ENCODE measurements at places on chromosomes 16 and 17. TPM values are rescaled to one million over a fixed set of nuclear protein-coding genes. Genes with fewer than 3 reads are reported as not detected.

- DNase-seq: no peak
These were observed 15.7 kb downstream of the MGAT5B start for GRCh38 chr17:76883744-76884525.

Gene EXOSC6
- 13.7 TPM for polyA plus RNA-seq

Gene TPSB2
- polyA plus RNA-seq: 0.24 TPM

Gene USB1
- 30.1 TPM for polyA plus RNA-seq

Gene STX1B
- polyA plus RNA-seq: 3.0 TPM

Gene ETV4
- polyA plus RNA-seq: 41.0 TPM

Gene ITPRIPL2
- 19.9 TPM for polyA plus RNA-seq

DNA sequence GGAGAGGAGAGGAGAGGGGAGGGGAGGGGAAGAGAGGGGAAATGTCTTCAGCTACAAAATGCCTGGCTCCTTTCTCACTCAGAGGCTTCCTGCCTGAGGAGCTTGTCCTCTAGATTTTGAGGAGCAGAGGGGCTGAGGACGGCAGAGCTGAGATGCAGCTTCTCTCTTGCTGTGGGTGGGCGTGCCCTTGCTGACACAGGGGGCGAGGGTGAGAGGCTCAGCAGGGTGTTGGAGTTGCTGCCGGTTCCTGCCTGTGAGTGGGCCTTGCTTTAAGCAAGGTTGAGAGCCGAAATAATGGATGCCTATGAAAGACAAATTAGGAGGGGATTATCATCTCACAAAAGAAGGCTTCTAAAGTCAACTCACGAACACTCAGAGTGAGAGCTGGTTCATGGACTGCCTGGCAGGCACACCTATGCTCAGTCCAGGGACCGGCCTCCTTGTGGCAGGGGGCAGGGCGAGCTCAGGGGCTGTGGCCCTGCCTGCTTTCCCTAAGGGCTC lies 215.6 kb downstream of the MSI2 start:
- no peak for DNase-seq

- DNase-seq: no peak
These were observed at the start of gene BEAN1 for GRCh38 chr16:66427036-66427860. Gene BEAN1 (plus strand): TSS chr16:66427295. CDS start chr16:66437677, 10,382 bp downstream.

Gene SERPINF2
- polyA plus RNA-seq: 84.9 TPM

DNA sequence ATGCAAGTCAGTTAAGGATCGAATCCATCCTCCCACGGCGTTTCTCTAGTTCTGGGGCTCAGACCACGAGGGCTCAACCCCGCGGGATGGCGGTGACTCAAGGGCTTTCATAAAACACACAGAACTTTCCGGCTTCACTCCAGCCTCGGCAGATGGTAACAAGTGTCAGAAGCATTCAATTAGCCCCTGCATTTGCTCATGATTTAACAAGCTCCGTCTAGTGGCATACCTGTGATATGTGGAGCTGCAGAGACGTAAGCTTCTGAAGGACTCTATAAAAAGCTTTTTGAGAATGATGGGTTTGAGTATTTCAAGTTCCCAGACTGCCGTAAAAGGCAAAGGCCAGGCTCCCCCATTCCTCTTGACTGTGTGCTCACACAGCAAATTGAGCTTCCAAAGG lies 91.3 kb upstream of the SEC14L1 start:
- no peak for DNase-seq

GRCh38 chr16:85256190-85256739 lies 144.0 kb upstream of the CIBAR2 start:
- no peak for DNase-seq

DNA sequence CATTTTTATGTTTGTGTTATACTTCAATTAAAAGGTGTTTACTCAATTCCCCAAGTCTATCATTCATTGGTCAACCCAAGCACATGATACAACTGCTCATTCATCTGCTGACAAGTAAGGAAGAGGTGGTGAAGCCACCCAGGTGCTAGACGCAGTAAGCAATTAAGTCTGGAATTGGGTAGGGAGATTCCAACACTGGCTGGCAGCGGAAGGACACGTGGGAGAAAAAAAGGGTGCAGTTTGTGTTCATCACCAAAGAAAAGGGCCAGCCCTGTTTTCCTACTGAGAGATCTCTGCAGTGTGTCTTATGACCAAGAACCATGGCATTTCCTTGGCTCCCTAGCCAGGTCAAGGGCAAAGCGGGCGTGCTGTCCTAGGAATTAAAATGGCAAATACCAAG lies 11.8 kb upstream of the ZNF23 start:
- DNase-seq: no peak

Gene PRSS8
- 77.2 TPM for polyA plus RNA-seq

DNA sequence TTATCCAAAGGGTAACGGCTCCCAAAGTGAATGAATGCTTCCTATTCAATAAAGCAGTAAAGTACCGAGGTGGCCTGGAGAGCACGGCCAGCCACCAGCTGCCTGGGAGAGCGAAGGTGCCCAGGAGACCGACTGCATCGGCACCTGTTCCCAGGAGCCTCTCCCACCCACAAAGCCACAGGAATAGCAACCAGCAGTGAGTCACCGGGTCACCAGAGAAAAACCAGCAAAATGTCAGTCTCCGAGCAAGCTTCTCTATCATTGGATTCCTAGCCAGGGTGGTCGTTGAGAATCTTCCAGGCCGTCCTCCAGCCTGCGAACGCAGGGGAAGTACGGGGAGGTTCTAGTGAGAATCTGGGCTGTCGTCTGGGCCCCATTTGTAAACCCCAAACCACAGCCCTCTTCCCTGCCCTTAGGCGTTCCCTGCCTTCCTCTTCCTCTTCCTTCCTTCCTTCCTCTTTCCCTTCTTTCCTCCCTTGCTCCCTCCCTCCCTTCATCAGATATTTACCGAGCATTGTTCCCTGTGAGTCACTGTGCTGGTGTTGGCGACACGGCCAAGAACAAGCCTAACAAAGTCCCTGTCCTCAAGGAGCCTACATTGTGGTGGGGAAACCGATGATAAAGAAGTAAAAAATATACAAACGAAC lies 114.6 kb downstream of the SLC39A11 start:
- DNase-seq: no peak

DNA sequence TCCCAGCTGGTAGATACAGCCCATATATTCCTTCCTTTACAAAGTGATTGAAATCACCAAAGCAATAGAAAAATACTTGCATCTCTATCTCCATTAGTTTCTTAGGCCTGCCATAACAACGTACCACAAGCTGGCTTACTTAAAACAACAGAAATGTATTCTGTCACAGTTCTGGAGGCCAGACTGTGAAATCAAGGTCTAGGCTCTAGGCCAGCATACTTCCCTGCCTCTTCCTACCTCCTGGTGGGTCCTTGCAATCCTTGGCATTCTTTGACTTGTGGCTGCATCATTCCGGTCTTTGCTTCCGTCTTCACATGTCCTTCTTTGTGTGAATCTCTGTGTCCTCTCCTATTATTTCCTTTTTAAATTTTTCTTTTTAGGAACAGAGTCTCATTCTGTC lies 62.5 kb downstream of the ERCC4 start:
- DNase-seq: no peak

GRCh38 chr17:49738456-49739163 lies 25.3 kb downstream of the FAM117A start:
- no peak for DNase-seq

DNA sequence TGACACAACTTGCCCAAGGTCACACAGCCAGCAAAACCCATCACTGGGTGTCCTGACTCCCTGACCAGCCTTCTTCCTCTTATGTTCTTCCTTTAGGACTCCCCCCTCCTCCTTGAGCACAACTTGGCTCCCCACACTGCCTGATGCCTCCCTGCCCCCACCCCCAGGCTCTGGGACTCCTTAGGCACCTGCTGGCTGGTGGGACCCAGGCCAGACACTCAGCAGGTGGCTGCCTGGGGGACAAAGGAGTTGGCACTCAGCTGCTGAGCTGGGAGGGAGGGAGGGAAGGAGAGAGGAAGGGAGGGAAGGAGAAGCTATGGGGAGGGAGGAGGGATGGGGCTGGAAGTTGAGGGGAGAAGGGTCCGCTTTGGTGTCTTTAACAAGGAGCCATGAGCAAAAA lies 8.0 kb downstream of the SEZ6 start:
- DNase-seq: no peak

Gene PPP1R27
- 0.41 TPM for polyA plus RNA-seq

DNA sequence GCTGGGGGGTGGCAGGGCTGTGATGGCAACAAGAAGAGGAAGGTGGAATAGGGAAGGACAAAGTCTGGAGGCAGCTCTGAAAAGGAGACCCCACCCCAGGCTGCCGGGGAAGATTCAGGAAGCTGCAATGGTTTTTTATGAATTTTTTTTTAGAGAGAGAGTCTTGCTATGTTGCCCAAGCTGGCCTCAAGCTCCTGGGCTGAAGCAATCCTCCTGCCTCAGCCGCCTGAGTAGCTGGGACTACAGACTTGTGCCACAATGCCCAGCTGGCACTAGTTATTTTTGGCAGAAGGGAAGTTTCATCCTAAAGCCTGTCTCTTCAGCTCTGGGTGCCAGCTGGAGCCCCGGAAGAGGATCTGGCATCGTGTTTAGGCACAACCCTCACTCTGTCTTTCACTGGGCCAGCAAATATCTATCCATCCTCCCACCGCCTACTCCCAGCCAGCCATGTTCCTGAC lies 1.3 kb upstream of the CES3 start:
- no peak for DNase-seq

DNA sequence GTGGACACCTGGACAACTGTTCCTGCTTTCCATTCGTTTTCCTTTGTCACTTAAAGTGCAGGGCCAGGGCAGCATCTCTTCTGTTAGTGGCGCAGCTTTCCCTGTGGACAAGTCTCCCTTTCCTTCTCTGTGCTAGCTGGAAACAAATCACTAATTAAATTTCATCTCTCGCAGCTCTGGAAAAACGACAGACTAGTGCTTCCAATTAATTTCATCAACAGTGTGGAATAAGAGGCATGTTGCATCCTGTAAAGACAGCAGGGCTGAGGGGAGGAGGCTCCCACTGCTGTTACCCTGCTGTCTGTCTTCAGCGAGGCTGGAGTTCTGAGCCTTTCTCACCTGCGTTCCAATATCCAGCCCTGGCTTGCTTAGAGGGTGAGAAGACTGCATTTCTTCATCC lies 352.1 kb upstream of the HSBP1 start:
- DNase-seq: no peak

Gene POLR2A
- polyA plus RNA-seq: 163 TPM

- no peak for DNase-seq
These were observed 128.8 kb downstream of the CYB561 start for GRCh38 chr17:63317166-63317840.

- DNase-seq: no peak
These were observed 273.4 kb downstream of the NTN1 start for GRCh38 chr17:9294661-9295210.

Gene WNK4
- 11.2 TPM for polyA plus RNA-seq

DNA sequence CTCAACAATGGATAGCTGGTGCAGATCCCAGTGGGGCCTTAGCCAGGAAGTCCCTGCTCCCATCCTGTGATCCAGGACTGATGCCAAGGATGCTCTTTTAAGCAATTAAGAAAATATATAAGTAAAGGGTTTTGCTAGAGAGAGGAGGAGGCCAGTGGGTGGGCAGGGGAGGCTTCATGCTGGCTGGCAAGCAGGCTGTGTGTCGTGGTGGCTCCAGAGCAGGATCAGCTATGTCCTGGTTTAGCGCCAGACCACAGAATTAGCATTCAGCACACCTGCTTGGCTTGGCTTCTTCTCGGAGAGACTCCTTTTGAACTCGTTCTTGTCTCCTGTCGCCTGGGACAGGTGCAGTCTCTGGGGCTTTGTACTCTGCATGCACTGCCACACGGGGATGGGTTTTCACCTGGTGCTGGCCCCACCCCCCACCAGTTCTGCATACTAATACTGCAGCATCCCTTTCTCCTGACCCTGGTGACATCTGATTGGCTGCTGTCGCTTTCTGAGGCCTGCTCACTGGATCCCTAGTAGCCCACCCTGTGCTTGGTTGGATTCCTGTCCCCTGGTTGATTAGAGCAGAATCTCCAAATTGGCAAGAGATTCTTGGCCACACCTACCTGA lies 66.1 kb downstream of the PLD6 start:
- no peak for DNase-seq

Gene FAM83G
- 7.6 TPM for polyA plus RNA-seq

GRCh38 chr17:17624741-17625140 lies 33.2 kb upstream of the PEMT start:
- DNase-seq: no peak

DNA sequence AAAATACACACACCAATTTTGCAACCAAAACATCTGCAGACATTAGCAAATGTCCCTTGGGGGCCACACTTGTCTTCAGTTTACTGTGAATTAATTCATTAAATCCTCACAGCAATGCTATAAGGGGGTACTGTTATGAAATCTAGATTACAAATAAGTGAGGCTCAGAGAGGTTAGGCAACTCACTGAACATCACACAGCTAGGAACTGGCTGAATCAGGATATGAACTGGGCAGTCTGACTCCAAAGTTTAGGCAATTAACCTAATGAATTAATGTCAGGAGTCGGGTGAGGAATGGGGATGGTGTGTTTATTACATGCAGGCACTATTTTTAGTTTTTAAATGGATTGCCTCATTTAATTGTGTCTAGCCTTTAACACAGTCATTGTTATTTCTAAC lies 305.7 kb upstream of the XYLT1 start:
- DNase-seq: no peak

GRCh38 chr16:29986931-29987330 lies 8.5 kb downstream of the HIRIP3 start:
- DNase-seq: no peak

Gene CSH2
- 0.82 TPM for polyA plus RNA-seq

DNA sequence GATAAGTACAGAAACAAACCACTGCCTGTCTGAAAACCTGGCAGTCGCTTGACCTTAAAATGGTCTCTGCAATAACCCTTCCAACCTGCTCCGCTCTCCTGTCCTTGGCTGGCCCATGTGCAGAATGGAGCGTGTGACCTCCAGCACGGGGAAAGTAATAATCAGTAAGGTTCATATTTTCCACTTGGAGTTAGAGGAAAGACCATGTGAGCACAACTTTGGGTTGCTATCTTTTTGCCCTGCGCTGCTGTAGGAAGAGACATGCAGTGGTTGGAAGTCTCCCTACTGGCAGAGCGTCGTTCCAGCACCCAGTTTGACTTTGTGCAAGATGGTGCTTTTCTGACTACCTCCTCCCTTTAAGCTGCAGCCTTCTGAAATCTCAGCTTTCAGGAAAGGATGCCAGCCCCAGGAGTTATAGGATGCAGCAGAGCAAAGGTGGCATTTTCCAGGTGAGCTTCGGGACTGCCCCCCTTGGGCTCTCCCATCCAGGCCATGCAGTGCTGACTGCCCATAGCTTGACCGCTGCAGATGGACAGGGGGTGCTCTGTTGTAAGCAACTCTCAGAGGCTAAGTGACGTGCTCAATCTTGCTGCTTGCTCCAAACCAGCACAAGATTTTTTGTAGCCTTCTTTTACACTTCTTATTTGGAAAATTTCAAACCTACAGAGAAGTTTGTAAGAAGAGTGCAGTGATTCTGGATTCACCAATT lies 110.7 kb upstream of the NOL11 start:
- no peak for DNase-seq

DNA sequence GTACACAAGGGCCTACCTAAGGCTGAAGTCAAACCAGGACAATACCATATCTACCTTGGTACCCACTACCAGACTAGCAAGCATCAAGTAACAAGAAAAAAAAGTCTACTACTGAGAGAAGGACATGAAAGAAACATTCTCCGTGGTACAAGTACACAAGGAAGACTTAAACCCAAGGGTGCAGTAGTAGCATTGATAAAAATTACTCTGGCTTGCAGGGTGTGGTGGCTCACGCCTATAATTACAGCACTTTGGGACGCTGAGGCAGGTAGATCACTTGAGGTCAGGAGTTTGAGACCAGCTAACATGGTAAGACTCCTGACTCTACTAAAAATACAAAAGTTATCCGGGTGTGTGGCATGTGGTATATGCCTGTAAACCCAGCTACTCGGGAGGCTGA lies 386.5 kb upstream of the PMFBP1 start:
- DNase-seq: no peak

Gene NOG
- polyA plus RNA-seq: 2.3 TPM

Gene GRB7
- 41.4 TPM for polyA plus RNA-seq
